ENCODE measurements at places on chromosomes 2 and 18.

GRCh38 chr2:61993422-61994024 is 88.0 kb downstream of the COMMD1 start:
- DNase-seq, result no peak

DNA sequence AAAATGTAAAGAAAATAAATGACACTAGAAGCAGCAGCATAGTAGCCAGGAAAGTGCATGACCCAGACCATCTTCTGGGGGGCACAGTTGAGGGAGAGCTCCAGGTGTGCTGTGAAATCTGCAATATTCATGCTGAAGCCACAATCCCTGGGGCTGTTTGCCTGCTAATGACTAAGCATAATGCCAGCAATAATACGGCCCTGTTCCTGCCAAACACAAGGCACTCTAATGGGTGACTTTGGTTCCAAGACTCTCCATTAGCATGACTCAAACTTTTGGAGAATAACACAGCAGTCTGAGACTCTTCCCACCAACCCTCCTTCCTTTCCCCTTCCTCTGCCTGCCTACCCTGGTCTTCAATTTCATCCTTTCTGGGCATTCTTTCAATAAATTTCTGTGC is 77.9 kb upstream of the DOCK10 start:
- no peak for DNase-seq

GRCh38 chr2:192025637-192026036 is 169.1 kb downstream of the TMEFF2 start:
- DNase-seq, result no peak

- DNase-seq, result no peak
Measured at GRCh38 chr2:11072550-11072949, 82.7 kb upstream of the SLC66A3 start.

GRCh38 chr2:58131191-58132011 is 84.8 kb downstream of the VRK2 start:
- no peak for DNase-seq

- DNase-seq, result no peak
Measured at GRCh38 chr2:61620244-61621159, 82.3 kb upstream of the XPO1 start.

- DNase-seq, result no peak
Measured at GRCh38 chr2:143852759-143853158, 667.2 kb downstream of the ZEB2 start.

DNA sequence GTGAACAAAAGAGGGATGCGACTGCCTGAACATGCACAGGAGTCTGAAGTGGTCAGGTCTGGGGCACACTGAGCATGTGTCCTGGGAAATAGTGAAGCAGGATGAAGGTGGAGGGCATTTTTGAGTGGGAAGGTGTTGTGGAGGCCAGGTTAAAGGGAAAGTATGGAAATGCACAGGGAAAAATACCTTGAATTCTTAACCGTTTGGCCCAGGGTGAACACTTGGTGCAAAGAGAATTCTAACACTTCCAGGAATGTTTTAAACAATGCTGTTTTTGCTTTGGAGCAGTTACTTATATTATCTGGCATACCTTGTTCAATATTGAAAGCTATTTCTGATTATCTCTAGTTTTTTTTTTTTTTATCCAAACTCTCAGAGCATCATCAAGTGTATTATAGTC is 623.5 kb downstream of the DCC start:
- no peak for DNase-seq

GRCh38 chr2:61469424-61470121 is 1.3 kb downstream of the USP34 start:
- DNase-seq, result no peak

DNA sequence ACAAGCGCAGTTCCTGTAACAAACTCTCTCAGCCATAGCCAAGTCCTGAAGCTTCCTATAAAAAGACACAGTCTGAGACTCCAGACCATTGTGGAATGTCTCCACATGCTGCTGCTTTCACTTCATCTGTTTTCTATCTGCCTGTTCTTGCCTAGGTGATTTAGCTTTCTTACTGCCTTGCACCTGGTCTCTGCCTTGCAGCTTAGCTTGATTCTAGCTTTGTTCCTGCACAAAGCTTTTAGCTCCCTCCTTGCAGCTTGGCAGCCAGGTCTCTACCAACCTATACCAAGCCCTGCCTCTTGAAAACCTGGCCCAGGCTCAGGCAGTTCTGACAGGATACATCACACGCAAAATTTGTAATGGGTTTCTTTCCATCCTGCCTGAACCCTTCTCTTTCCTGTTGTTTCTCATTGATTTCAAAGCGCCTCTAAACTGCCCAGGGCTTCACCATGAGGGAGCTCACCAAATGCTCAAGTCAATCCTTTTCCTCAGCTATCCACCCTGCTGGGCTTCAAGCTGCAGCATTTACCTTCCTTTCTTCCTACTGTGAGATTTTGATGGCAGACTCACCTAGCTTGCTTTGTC is 941.3 kb upstream of the NXPH2 start:
- no peak for DNase-seq

GRCh38 chr18:3044931-3045698 is 32.2 kb upstream of the LPIN2 start:
- no peak for DNase-seq

- DNase-seq, result no peak
Measured at GRCh38 chr2:128385365-128385764, 66.7 kb upstream of the HS6ST1 start.

- DNase-seq, result no peak
Measured at GRCh38 chr2:39521876-39522517, 84.9 kb upstream of the MAP4K3 start.

DNA sequence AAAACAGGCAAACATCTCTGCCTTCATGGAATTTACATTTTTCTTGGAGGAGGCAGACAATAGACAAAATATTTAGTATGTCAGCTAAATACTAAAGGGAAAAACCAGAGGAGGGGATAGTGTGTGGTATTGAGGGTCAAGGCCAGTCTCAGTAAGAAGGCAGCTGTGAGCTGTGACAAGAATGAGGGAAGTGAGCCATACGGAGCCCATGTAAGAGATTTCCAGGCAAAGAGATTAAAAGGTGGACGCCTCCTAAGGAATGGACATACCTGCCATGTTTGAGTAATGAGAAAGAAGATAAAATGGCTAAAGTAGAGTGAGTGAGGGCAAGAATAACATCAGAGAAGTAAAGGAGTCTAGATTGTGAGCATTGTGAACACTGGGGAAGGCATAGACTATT is 2.2 kb upstream of the SCN2A start:
- DNase-seq, result no peak

DNA sequence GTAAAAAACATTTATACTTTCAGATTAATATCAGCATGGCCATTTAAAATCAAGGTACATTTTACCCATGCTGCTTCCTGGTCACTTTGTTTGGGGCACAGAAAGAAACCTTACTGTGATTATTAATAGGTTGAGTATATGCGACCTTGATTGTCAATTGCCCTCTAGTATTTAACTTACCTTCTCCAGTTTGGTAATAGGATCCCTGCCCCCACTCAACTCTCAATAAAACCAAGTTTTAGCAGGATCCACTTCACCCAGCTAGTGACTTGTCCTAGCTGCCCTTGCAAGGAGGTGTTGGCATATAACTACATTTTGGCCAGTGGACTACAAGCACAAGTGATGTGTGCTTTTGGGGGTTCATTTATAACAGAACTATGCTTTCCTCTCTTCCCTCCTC is 34.3 kb downstream of the FANCL start:
- DNase-seq, result no peak

DNA sequence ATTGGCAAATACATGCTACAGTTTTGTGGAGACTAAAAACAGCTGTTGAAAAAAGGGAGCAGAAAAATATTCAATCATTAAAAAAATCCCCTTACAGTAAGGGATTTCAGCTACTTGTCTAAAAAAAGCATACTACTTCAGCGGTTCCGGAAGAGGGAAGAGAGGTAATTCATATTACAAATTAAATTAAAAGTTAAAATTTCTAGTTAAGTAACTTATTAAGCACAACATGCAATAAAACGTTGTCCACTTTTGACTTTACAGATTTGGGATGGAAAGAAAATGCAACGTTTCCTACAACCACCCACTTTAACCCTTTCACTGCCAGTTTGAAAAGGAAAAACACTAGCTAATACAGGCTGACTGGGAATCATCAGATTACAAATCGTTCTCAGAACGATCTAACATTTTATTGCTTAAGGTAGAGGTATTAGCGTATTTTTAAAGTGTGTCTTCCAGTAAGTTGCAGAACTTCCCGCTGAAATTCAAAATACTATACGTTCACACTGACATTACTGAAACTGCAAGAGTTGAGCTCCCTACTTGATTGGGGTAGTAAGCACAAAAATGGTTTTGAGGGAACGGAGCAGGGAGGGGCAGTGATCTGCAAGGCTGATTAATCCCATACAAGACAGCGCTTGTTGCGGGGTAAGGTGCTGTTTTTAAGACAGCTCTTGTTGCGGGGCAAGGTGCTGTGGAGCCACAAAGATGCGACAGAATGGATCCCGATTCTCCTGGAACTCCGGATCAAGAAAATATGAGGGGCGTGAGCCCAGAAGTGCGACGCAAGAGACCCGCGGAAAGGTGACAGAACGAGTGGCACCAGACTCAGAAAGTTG is 743 bp downstream of the HADHA start:
- no peak for DNase-seq

DNA sequence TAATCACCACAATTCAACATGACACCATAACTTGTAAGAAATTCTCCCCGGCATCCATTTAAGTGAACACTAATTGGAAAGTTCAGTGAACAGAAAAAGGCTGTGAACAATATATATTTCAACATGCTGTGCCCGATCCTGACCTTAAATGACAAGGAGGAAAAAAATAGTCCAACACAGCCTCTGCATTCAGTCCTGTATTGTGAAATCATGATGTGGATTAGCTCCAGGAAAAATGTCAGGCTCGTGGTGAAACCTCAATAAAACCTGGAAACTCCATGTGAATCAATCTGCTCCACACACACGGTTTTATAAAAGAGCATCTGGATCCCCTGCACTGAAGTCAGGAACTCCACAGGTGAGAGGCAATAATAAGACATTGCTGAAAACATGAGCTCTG is 145.4 kb upstream of the SPOPL start:
- no peak for DNase-seq

DNA sequence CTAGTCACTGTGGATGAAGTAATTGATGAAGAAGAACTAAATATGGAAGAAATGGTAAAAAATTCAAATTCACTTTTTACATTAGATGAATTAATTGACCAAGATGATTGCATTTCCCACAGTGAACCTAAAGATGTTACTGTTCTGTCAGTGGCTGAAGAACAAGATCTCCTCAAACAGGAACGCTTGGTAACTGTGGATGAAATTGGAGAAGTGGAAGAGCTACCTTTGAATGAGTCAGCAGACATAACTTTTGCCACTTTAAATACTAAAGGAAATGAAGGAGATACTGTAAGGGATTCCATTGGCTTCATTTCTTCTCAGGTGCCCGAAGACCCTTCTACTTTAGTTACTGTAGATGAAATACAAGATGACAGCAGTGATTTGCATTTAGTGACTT is 26.6 kb upstream of the DYSF start:
- DNase-seq, result no peak

DNA sequence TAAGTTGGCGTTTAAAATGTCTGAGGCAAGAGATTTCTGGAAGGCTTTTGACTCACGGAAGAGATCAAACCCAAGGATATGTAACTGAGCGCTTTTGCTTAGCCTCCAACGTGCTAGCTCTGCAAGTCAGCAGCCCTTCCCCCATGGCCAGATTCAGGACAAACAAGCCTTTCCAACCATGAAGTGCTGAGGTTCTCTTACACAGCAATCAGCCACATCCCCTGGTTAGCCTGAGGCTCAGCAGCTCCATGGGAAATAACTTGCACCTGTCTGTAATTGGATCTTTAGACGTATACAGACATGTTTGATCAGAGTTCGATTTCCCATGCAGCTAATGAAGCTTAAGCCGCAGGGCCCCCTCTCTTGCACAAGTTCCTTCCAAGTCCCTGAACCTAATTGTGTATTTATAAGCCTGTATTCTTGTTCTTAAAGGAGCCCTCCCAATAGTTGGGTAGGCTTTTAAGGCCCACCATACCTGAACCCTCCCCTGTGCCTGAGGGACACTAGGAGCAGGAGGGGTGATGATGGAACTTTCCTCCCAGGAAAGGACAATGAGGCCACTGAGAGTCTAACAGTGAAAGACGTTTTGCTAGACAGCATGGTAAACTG is 2.1 kb upstream of the TMEM131 start:
- DNase-seq, result no peak

- DNase-seq, result no peak
Measured at GRCh38 chr2:173184031-173185004, 108.7 kb downstream of the MAP3K20 start.

DNA sequence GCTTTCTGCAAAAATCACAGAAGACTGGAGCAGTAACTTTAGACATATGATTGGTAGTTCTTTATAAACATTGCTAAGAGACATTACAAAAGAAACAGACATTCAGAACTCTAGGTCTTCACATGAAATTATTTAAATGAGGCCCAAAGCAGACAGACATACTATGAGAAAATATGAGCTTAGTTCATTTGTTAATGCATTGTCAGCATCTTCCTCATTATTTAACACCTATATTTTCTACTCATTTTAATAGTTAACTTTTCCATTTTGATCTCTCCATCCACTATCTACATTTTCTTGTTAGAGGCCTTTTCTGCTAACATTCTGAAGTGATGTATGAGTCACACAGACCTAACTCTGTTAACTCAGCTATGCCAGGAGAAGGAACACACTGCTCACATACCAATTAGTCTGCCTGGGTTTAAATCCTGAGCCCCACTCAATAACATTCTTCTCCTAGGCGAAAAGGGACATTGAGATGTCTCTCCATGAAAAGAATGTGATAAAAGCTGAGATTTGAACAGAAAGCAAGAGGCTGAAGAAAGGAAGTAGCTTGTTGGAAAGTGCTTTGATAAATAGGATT is 400.3 kb upstream of the PKDCC start:
- DNase-seq, result no peak

DNA sequence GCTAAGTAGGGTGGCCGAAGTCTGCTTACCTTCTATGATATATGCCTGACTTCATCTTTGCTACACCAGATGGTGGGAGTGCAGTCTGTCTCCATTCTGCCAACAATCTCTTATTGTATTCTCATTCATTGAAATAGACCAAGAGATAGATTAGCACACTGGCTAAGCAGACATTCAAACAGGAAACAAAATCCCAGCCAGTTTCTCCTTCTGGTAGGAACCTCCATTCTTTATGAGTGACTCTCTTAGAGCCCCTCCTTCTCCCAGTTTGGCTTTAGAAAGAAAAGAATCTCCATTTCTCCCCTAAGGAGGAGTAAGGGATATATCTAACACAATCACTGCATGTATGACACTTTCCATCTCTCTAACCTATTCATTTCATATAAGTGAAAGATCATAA is 118.9 kb upstream of the COL5A2 start:
- DNase-seq, result no peak

DNA sequence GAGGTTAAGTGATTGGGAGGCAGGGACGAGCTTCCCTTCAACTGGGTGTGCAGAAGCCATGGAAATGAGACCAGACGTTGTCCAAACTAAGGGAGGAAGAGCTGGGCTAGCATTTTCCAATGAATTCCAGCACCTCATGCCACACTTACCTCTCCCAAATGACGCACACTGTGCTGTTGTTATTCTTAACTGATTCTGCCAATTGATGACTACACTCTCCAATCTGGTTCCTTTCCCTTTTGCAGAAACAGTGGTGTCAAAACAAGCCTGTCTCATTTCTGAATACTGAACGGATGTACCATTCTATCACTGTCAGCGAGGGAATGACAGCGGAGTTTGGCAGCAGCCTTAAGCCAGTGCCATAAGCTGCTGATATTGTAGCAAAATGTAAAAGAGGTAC is 380.5 kb upstream of the HNRNPA3 start:
- DNase-seq, result no peak

- DNase-seq, result no peak
Measured at GRCh38 chr2:216769626-216770025, 74.3 kb upstream of the IGFBP5 start.

GRCh38 chr2:225600444-225600843 is 200.9 kb downstream of the NYAP2 start:
- no peak for DNase-seq
